Cerebellar nuclear complex (tissue), 1 donor: ENCODE measurements at places on chromosomes 1 and 21.

DNA sequence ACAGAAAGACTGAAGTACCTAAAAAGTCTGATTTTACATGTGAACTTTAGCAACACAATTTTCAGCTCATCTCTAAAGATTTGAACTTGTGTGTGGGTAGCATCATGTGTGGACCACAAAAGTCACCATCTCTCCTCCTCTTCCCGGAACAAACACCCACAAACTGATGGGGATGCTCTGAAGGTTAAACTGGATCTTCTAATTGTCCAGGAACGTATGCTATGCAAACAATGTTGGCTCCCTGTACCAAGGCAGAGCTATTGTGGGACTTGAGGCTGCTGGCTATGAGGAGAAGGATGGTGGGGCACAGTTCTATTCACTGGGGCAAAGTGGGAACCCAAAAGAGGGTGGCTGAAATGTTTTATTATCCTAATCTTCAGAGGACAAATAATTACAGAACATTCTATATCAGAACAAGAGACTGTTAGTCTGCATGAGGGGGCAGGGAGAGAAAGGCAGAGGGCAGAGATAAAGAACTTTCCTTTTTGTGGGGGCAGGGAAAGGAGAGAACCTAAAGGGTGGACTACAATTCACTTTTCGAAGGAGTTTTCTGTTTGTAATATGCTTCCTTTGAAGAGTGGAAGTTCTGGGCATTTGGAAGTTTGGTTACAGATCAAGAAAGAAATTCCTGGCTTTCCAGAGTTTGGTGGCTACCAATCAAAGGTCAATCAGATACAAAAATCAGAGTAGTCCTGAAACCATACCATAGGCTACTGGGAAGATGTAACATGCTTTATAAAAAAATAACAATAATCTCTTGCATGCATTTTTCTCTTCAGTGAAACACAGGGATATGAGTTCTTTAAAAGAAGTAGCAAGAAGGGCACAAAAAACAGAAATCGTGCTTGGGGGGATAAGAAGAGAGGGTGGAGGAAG lies 62.9 kb downstream of the GADD45A start:
- DNase-seq, result no peak

DNA sequence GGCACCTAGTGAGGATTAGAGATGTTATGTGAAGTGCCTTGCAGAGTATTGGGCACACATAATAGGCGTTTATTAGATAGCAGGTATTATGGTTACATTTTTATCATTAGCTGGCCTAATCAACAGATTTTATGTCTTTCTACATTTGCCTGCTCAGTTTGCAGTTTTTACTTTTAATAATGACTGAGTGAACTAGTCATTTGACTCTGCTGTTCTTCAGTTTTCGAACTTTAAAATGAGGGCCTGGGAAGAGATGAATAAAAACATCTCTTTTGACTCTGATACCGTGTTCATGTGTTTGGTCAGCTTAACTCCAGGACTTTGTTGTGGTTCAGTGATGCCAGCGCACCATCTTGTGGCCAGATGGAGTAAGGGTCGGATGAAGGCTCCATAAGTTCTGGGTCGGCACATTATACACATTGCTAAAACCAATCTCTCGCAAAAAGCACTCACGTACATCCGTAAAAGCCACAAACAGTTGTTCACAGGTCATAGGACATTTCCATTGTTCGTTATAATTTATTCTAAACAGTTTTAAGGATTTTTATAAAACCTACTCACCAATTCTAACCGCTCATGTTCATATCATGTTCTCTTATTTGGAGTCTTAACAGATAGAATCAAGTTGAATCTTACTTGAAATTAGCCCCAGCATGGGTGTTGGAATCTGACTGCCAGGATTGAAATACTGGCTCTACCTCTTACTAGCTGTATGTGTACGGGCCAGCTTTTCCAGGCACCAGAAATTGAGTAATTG lies 78.4 kb upstream of the GPR88 start:
- no peak for DNase-seq

DNA sequence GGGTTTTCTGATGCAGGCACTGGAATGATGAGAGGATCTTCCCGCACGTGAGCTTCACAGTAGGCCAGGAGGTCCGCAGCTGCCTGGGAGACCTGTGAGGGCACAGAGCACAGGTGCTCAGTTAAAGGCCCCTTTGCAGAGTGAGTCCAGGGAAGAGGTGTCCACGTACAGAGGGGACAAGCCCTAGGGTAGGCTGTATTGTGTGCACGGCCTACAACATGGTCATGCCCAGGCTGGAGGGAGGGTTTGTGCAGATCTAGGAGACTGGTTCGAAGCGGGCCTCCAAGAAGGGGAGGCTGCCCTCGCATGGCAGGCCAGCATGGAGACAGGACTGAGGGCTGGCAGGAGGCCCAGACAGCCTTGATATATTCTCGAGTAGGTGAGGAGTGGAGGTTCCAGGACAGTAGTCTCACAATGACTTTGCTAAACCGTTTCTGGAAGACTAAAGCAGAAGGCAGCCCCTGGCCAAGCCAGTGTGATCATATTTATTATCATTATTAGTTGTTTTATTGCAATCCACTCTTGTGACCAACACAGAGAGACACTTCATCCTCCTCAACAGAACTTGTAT lies 48.0 kb upstream of the B3GALNT2 start:
- DNase-seq, result no peak

- no peak for DNase-seq
These were observed 7.5 kb downstream of the SDC3 start for GRCh38 chr1:30900931-30901560.

DNA sequence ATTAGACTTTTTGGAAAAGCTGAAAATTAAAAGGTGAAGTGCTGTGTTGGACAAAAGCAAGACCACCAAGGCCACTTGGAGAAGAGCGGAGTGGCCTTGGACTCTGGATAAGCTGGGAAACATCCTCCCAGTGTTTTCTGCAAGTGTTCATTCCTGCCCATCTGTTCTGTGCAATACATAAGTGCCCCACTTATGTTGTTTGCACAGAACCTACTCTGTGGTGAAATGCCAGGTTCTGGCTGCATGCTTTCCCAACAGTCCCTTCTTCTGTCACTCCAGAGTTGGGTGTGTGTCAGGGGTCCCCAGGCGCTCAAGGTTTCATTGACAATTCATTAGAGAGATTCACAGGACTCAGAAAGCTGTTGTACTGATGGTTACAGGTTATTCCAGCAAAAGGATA lies 30.3 kb downstream of the NHLH2 start:
- no peak for DNase-seq

DNA sequence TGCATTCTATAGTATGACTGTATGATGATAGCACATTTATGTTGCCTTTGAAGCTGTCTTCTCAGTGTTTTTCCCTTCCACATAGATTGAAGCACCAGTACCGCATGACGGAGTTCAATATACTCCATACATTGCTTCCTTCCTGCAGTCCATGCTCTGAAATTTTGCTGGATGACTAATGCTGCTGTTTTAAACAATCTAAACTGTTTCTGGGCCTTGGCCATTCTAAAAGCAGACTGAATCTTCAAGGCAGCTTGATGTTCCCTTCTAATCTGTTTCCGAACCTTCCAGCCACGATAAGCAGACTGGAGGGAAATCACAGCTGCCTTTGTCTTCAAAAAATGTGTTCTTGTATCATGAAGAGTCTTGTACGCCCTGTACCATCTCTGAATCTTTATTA lies 36.2 kb upstream of the F13B start:
- DNase-seq, result no peak

GRCh38 chr1:41661428-41662060 lies 177.1 kb upstream of the EDN2 start:
- DNase-seq, result no peak

DNA sequence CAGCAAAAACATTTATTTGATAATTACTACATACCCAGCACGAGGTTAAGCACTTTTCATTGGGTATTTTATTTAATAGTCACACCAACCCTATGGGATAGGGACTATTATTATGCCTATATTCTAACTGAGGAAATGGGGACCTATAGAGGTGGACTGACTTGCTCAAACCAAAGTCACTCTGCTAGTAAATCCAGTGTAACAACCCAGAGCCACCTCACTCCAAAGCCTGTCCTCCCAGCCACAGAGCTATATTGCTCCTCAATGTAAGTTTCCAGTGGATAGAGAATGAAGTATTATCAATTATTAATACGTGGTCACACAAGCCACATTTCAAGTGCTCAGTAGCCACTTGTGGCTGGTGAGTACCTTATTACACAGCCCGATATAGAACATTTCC lies 97.5 kb downstream of the RGS2 start:
- no peak for DNase-seq

DNA sequence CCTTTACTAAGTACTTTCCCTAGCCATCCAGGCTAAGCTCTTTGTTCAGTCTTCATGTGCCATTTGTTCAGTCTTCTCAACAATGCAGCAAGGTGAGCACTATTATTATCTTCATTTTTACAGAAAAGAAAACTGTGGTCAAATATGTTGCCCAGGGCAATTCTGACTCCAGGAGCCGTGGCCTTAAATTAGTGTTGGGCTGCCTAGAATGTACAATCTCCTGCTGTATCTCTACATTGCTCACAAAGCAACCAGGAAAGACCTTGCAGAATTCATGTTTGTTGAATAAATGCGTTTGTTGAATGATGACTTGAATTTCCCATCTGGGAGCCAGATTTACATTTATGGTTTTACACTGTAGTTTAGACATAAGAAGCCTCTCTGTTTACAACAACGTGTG lies 14.2 kb downstream of the CD101 start:
- no peak for DNase-seq

DNA sequence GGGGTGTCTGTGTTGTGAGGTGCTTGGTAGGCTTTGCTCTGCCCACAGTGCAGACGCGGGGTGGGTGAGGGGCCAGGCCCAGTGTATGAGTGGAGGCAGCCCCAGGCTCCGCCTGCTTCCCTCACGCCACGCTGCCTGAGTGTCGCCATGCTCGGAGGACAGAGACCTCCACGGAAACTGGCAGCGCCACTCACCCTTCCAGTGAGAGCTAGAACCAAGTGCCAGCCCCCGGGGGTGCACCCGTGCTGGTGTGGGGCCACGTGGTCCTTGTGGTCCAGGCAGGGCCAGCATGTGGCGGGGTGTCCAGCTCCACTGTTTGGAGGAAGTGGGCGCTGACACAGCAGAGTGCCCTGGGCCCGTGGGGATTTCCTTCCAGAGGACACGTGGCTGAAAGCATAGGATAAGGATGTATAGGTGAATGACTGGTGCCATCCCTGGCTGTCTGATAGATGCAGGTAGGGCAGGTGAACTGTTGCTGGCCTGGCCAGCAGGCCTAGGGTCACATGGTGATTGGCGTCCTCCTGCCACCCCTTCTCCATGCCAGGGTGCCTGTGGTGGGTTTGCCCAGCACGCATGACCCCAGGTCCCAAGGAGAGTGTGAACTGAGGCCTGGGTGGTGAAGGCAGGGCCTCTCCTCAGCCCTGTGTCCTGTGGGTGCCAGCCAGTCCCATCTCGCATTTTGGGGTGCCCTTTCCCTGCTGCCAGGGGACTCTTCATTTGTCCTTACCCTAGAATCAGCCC lies 3.8 kb downstream of the LRRC3 start:
- no peak for DNase-seq

DNA sequence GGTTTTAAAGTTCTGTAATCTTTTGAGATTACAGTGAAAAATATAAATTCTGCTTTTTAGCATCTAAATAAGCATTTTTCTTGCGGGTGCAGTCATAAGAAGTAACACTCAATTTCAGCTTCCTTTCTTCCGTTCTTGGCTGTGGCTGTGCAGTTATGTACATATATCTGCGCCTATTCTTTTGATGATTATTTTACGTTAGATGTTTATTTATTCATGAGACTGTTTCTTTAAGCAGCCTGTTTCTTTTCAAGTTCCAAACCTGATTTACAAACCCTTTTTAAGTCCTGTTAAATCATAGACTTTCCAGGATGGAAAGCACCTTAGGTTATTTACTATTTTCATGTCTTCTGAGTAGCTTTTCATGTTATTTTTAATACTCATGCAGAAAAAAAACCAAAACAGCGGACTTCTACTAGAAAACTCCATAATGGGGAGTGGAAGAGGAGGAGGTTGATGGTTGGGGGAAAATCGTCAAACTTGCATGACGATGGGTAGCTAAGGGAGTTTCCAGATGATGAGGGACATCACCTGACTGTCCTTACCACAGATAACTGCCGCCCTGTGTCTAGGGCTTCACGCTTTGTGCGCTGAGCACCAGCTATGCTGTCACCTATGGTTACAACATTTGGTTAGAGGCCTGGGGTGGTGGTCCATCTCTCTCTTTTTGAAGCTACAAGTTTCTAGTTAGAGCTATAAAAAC lies 2.6 kb downstream of the PRDM2 start:
- DNase-seq, result no peak

DNA sequence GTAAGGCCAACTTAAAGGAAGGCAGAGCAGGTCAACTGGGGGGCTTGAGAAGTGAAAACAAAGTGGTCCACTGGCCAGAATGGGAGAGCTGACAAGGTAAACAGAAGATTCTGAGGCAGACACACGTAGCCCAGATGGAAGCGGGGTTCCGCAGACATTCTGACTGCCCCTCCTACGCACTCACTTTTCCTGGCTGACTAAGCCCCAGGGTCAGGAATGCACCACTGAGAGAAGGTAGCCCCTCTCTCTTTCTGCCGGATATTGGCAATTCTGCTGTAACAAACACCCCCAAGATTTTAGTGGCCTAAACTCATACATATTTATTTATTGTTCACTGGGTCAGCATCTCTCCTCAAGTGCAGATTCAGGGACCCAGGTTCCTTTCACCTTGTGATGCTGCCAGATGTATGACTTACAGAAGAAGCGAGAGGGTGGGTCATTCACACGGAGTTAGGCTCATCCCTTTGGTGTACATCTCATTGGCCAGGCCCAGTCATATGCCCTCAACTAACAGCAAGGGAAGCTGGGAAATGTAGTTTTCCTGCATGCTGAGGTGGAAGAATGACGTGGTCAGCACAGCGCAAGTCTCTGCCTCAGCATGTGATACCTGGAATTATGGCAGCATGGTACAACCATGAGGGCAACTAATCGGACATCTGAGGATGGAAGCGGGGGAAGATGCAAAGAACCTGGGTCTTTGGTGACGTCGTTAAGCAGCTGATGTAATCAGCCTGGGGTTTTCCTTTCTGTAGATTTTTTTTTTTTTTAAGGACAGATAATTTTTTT lies 43.4 kb upstream of the MRPS6 start:
- DNase-seq, result no peak

DNA sequence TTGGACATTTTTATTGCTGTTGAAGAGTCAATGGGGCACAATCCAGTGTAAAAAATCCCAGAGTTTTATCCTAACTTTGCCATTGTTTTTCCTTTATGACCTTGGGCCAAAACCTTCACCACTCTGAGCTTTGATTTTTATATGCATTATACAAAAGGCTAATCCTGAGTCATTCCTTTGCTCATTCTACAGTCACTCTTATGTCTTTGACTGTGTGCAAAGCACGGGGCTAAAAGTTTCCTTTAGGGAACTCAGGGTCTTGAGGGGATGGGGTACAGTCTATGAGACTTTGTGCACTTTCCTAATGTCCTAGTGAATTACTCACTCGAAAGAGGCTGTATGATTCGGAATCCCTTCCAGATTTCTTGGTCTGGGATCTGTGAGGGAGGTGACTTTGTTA lies 543.2 kb upstream of the CAMK1G start:
- no peak for DNase-seq

GRCh38 chr1:7587108-7587772 lies 183.9 kb upstream of the VAMP3 start:
- DNase-seq, result no peak

DNA sequence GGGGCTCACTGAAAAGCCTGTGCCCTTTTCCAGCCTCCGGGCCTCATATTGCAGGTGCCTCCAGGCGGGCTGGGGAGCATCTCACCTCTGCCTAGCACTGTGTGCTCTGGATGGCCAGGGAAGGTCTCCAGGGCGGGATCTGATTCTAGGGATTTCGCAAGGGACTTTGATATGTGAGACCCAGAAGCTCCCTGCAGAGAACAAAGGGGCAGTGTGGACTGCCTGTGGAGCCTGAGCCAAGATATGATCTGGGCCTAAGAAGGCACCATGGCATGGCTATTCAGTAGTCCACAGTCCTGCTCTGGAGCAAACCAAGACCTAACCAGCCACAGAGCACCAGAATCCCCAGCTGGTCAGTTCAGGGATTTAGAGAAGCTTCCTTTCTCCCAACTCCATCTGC lies 157.2 kb downstream of the ST6GALNAC5 start:
- DNase-seq, result no peak
